ENCODE measurements at places on chromosomes 1 and 21.

GRCh38 chr1:93846992-93847810 lies 31.8 kb downstream of the DNTTIP2 start:
- DNase-seq: peak; percentile 53

GRCh38 chr1:113946678-113947387 lies 17.7 kb downstream of the HIPK1 start:
- DNase-seq: no peak

GRCh38 chr1:78540048-78540447 lies 49.3 kb downstream of the PTGFR start:
- DNase-seq: no peak

DNA sequence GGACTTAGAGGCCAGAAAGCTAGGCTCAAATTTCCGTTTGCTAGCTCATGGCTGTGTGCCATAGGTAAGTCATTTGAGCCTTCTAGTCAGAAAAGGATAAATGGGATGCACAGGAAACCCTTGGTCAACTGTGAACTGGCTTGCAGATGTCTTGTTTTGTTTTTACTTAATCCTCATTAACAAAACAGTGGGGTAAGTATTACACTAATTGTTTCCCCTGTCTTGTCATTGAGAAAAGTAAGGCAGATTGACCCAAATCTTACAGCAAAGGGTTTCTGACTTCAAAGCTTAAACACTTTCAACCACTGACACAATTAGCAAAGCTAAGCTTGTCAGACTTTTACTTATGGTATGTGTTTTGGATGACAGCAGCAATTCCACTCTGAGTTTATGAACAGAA lies 291.3 kb downstream of the NTNG1 start:
- no peak for DNase-seq

DNA sequence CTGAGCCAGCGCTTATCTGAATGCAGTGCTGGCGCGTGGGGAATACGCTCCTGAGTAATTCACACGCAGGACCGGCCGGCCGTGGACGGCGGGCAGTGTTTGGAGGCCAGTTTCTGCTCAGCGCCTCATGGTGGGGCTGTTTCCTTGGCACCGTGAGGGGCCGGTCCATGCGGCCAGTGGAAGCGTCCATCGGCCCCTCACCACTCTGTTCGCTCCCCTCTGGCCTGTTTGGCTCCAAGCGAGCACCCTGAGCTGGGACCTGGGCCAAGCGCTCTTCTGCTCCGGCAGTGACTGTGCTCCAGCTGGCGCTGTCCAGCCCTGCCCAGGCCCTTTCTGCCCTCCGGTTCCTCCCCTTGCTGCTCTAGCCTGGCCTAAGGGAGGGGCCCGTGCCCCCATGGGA lies 16.3 kb upstream of the PLCH2 start:
- no peak for DNase-seq

GRCh38 chr1:80534606-80535360 lies 1266.0 kb upstream of the ADGRL2 start:
- DNase-seq: no peak

- DNase-seq: no peak
Measured at GRCh38 chr1:20491178-20491577, 5.2 kb upstream of the CAMK2N1 start.

DNA sequence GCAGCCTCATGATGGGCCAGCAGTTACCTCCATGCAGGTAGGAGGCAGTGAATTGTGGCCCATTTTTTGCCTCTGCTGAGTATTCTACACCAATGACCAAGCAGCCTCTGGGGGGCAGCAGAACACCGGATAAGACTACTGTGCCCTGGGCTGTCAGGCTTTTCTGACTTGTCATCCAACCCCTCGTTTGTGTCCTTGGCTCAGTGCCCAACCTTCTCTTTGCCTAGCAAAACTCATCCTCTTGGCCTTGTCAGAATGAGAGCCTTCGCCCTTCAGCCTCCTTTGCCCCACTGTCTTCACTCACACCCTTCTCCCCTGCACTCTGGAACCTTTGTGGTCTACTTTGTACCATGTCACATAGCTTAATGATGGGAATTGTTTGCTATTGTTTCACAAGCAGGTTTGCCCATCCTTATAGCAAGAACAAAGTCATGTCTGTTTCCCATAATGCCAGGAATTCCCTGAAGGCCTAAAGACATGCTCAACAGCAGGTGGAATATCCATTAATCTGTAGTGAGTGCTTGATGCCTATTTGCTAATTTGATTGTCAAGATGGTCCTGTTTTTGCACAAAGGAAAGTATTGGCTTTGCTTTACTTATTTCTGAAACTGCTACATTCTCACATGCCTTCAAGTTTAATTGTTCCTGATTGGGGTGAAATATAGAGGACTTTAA lies 255.9 kb downstream of the HHAT start:
- peak; percentile 88 for DNase-seq

DNA sequence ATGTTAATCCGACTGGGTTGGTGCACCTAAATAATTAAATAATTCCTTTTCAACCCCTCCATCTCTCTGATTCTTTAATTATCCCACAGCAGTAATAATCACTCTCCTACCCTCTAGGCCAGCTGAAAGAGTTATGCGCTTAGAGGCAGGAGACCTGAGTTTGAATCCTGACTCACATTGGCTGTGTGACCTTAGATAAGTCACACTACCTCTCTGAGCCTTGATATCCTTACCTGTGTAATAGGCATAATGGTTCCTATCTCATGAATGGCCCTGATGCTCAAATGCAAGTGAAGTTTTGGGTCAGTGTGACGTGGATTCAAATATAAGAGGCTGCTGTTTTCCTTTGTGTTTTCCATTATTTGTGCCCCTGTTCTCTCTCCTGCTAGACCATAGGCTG lies 8.1 kb downstream of the MYOM3 start:
- DNase-seq: no peak

GRCh38 chr1:100794748-100795645 lies 75.5 kb downstream of the VCAM1 start:
- DNase-seq: no peak

GRCh38 chr1:67224856-67225255 lies 58.6 kb downstream of the IL23R start:
- DNase-seq: no peak

DNA sequence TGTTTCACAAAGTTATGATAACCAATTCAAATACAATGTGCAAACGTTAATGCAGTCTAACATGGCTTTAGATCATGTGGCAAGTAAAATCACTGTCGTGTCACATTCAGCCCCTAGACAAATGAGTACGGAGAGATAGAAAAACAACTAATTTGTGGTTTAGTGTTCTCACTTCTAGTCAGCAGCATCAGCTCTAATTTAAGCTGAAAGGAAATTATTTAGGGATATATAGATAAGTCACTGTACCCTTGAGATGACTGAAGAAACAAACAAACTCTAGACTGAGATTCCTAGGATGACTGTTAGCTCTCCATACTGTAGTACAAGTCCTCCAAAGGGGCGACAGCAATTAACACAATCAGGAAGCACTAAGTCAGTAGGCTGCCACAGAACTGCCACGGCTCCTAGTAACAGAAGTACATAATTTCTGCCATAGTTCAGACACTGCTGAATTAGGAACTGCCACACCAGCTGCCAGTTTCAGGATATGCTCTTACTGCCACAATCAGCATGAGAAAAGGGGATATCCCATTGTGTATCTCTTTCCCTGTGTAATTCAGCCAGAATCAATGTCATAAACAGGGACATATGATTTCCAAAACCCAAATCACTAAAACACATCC lies 150.4 kb upstream of the NEGR1 start:
- no peak for DNase-seq

DNA sequence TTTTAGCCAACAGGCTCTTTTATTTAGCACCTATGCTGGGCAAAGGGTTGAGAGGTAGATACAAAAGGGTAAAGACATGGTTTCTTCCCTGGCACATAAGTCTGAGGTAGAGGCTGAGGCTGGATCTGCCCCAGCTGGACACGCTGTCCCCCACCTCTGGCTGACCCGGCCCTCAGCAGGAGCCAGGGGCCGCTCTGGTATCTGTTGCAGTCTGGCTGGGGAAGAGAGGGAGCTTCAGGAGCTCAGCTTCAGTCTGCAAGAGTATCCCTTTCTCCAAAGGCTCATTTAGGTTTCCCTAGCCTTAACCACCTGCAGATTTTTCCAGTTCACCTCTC lies 14.2 kb downstream of the BLACAT1 start:
- no peak for DNase-seq

DNA sequence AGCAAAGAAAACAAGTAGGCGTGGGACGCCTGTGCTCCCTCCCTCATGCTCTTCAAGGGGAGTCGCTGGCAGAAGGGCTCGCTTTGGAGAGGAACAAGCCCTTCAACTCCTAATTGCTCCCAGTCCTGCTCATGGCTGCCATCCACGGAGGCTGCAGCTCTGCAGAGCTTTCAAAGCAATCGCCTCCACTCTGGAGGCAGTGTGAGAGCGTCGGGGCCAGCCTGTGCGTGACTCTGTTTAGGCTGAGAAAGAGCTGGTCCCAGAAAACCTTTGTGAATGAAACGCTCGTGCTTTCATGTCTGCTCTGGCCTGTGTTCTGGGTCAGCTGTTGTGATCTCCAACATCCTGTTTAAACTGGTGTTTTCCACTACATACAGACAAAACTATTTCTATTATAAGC lies 23.9 kb upstream of the RUNX1 start:
- no peak for DNase-seq

DNA sequence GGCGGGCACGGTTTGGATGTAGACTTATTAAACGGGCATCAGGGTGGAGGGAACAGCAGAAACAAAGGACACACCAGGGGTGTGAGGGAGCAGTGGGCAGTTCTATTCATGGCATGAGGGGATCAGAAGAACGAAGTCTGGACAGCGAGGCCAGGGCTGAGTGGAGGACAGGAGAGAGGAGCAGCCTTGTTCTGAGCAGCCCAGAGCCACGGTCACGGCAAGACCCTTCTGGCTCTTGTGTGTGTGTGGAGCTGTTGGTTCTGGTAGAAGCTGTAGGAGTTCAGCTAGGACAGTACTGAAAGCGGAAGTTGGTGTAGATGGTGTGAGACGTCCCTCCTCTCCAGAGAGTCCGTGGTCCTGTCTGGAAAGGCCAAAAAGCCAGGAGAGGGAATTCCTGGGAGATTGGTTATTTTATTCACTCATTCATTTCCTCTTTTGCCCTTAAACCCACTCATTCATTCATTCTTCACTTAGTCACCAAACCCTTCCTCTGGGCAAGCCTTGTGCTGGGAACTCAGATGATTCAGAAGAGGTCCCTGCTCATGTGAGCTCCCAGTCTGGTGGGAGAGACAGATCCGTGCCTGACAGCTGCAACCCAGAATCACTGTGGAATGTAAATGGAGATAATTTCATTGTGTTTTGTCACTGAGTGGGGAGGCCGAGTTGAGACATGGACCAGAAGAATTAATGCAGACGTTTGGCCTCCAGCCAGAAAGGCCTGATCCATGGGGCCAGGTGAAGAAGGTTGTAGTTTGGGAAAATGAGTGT lies 4.1 kb upstream of the ACOT11 start:
- no peak for DNase-seq

GRCh38 chr1:27099135-27099586 lies 55.8 kb downstream of the SLC9A1 start:
- peak; percentile 82 for DNase-seq

GRCh38 chr1:63506782-63507181 lies 16.2 kb downstream of the ITGB3BP start:
- DNase-seq: no peak

GRCh38 chr1:174968750-174969244 lies 30.9 kb upstream of the CACYBP start:
- no peak for DNase-seq

DNA sequence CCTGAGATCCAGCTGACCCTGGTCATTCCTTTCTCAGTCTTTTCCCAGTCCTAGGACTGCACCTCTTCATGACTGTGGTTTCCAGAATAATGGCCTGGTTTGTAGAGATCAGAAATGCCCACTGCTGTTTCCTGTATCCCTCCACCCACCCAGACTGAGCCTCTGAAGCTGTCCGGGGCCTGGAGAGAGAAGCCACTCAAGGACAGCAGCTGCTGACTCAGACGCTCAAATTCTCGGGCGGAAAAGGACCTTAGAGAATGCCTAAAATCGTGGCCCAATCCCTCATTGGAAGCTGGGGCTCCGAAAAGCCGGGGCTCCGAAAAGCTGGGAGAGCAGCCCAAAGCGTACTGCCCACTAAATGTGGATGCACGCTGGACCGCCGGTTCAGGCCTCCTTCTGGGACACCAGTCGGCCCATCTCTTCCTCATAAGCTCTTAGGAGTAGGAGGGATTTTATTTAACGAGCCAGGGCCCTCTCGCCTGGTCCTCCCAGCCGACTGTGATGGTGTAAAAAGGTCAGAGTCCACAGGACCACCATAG lies 7.8 kb upstream of the GPR61 start:
- no peak for DNase-seq

- DNase-seq: no peak
Measured at GRCh38 chr21:35738347-35738961, 321.9 kb downstream of the SETD4 start.

DNA sequence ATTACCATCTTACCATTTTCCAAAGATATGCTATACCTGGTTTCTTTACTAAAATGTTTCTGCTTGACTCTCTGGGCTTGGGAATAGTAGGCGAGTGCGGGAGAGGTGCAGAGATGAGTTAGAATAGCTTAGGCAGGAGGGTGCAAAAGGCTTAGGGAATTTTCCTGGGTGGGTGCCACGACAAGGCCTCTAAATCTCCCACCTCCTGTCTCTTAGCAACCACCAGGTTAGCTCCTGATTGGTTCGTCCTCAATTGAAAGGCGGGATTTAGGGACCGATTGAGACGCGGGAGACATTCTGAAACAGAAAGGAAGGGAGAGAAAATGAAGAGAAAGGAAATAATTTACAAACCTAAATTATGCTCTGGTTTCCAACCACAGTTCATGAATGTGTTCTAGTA lies 3.1 kb downstream of the ACKR1 start:
- DNase-seq: no peak

DNA sequence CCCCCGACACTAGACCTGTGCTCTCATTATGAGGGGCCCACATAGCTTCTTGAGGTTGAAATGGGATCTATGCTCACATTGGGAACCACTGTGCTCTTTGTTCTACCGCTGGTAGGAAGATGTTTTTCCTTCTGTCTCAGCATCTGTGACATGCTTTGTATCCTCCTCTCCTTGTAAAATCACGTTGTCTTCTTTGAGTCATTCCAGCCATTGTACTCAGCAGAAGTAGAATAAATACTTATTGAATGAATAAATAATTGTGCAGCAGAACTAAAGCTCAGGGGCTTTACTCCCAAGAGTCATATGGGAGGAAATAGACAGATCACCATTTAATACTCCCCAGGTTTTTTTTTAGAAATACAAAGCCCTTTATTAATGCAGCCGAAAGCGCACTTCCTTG lies 66.3 kb upstream of the EDEM3 start:
- no peak for DNase-seq

DNA sequence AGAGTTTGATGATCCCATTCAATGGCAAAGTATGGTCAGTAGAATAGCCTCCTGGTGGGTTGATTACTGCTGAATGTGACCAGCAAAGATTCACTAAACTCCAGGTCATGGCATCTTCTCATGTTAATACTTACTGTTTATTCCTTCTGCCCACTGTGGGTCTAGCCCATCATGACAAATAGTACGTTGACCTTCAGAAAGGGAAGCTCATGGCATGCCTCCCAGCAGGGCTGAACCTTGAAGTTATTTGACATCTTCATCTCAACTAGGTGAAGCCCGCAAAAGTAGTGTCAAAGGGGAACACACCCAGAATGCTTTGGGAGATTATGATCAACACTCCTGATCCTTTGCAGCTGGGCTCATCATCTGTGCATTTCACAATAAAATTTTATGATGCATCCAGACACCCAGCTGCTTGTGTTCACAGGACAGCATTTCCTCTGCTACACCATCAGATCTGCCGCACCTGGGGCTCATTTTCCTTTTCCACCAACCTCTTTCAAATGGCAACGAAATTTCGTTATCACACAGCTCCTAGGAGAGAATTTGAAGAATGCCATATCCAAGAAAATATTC lies 49.6 kb downstream of the HLX start:
- no peak for DNase-seq
